ENCODE measurements at places on chromosomes 3 and 15.
A peak's percentile ranks its signal among the peaks of the same experiment; 100 is the strongest.

GRCh38 chr3:47407237-47407636 is 26.4 kb downstream of the PTPN23 start:
- no peak for DNase-seq

DNA sequence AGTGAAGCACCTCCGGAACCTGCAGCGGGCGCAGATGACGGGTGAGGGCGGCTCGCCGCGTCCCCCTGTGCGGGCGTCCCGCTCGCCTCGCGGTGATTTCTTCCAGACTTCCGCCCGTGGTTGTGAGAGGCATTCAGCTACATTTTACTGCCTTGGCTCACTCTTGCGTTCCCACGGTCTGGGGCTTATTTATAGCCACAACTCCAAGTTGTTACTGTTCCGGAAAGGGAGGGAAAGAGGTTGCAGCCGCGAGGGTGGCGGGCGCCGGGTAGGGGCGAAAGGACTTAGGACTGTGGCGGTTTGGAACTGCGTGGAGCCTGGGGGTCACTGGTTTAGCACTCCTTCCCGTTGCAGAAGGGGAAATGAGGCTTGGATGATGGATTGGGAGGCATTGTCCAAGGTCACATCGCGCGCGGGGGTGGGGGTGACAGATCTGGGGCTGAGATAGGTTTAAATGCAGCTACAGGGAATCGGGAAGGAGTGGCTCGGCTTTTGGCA is 1.1 kb downstream of the HES1 start:
- DNase-seq: peak; percentile 75

- DNase-seq: no peak
Measured at GRCh38 chr3:13159890-13160289, 86.7 kb upstream of the IQSEC1 start.

DNA sequence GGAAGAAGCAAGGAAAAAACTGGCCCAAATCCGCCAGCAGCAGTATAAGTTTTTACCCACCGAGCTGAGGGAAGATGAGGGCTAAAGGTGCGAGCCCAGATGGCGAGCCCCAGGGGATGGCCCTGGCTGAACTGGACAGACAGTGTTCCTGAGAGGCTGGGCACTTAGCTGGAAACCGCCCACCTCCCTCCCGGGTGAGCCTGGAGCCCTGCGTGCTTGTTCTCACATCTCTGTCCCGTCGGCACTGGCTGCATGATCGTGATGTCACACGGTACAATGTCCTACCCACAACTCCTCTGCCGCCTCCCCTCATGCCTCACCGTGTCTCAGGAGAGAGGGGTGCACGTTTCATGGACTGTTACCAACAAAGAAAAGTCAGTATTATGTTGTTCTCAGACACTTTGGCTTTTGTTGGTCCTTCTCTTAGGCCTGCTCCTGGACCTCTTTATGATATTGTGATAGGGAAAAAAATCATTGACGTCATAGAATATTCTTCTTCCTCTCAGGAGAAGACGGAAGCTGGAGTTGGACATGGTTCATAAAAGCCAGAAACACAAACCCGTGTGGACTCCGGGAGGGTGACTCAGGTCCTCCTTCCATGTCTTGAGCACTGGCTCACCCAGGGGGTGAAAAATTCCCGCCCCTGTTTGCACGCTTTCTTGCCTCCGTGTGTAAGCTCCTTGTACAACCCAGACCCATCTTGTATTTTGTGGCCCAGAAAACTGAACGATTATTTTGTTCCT is 201.8 kb upstream of the TPM1 start:
- DNase-seq: no peak

DNA sequence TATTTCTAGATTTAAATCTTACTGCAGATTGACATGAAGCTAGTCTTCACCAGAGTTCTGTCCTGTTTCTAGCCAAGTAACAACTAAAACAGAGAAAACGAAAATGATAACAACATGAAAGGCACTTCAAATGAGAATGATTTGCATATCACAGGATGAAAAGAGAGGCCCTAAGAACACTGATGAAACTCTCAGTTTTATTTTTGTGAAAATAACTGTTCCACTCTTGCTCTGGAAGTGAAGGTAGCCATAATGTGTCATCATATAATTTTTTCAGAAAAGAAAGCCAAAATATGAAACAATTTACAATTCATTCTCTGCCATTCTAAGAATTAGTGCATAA is 274.4 kb downstream of the ADAMTSL3 start:
- no peak for DNase-seq

DNA sequence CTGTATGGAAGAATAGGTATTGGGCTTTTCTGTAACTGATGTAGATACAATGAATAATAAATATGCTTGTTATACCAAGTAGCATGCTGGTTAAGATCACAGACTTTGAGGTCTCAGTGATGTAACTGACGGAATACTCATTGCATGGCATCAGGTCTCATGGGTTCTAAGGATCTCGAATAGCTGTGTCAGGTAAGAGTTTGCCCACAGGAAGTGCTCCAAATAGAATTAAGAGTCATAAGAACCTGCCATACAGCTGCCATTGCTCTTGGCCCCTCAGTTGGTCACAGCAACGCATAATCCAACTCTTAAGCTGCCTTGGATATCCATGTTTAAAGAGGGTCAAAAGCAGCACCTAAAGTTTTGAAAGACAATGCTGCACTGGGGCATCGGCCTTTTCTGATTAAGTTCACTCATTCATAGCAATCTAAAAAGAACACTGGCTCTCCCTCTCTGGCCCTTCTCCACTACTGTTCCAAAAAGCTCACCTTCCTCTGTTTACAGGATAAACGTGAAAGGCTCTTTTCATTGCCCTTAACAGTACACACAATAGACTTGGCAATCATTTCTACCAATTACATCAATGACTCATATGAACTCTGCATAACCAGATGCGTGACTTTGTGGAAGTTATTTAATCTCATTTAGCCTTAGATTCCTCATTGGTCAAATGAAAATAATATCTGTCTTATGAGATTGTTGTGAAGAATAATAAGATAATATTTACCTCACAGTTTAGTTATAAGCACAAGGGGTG is 74.6 kb downstream of the ZBTB20 start:
- no peak for DNase-seq
